Breast epithelium (tissue), 4 donors: ENCODE measurements at places on chromosomes 13 and 19. TPM values are rescaled to one million over a fixed set of nuclear protein-coding genes. Genes with fewer than 3 reads are reported as not detected.

The DMAC2 gene
- total RNA-seq = 41.3 TPM

GRCh38 chr13:51832471-51833152, 12.4 kb downstream of the TMEM272 start:
- no peak for DNase-seq

DNA sequence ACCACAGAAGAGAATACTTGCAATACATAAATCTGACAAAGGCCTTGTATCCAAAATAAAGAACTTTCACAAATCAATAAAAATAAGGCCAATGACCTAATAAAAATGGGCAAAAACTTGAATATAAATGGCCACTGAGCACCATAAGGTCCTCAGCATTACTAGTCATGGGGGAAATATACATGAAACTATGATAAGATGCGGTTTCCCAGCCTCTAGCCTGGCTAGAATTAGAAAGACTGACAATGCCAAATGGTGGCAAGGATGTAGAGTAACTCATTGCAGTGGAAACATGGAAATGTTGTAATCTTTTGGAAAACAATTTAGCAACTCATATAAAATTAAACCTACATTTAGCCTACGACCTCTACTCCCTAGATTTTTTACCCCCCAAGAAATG, 227.1 kb downstream of the GGACT start:
- no peak for DNase-seq

- no peak for DNase-seq
Observed at GRCh38 chr13:105798541-105798940, 736.9 kb downstream of the EFNB2 start.

DNA sequence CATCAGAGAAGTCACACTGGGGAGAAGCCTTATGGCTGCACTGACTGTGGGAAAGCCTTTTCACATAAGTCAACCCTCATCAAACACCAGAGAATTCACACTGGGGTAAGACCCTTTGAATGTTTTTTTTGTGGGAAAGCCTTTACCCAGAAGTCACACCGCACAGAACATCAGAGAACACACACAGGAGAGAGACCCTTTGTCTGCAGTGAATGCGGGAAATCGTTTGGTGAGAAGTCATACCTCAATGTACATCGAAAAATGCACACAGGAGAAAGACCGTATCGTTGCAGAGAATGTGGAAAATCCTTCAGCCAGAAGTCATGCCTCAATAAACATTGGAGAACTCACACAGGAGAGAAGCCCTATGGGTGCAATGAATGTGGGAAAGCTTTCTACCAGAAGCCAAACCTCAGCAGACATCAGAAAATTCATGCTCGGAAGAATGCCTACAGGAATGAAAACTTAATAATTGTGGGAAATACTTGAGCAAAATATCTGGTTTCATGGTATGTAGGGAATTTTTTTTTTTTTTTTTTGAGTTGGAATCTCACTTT, 30.7 kb downstream of the ZNF793 start:
- no peak for DNase-seq

DNA sequence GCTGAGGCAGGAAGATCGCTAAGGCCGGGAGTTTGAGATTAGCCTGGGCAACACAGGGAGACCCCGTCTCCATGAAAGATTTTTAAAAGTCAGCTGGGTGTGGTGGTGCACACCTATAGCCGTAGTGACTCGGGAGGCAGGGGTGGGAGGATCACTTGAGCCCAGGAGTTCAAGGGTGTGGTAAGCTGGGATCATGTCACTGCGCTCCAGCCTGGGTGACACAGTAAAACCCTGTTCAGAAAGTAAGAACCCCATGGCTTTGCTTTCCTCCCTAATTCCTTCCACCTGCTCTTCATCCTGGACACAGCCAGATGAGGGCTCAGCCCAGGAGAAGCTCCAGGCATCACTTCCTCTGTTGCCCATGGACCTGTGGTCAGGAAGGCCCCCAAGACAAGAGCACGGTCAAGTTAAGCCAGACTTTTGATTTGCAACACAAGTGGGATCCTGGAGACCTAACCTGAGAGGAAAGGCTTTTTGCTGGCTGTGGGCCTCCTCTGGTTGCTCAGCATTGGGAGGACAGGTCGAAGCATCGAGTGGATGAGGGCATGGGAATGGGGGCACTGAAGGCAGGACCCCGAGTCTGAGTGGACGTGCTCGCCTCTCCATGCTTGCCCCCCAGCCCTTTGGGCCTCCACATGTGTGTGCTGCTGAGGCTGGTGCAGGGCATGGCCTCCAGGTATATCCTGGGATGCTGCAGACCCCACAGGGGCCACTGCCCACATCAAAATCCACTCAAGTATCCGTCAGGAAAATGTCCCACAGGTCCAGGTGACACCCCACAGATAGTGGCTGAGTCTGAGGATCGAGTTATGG, 25.4 kb downstream of the TUBA3C start:
- no peak for DNase-seq

DNA sequence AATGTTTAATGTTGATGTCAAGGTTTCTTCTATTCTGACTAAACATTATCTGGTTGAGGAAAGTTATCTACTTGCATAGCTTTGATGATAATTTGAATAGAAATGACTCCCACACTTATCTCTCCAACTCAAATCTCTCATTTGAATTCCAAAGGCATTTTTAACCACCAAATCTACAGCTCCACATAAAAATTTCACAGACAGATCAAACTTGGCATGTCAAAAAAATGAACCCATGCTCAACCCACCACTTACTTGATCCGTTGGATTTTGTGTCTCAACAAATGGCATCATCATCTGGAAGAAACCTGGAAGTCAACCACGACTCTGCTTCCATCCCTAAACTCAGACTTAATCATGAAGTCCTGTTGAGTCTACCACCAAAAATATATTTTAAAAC, 1050.4 kb downstream of the EFNB2 start:
- no peak for DNase-seq

- no peak for DNase-seq
Observed at GRCh38 chr19:47032171-47032811, 12.7 kb downstream of the NPAS1 start.
